ENCODE measurements at places on chromosomes 6 and 20.

GRCh38 chr20:43537921-43538877, 20.6 kb upstream of the SGK2 start:
- DNase-seq, result peak; percentile 50

- no peak for DNase-seq
These were observed 39.7 kb upstream of the PTCHD4 start for GRCh38 chr6:48150701-48151100.

DNA sequence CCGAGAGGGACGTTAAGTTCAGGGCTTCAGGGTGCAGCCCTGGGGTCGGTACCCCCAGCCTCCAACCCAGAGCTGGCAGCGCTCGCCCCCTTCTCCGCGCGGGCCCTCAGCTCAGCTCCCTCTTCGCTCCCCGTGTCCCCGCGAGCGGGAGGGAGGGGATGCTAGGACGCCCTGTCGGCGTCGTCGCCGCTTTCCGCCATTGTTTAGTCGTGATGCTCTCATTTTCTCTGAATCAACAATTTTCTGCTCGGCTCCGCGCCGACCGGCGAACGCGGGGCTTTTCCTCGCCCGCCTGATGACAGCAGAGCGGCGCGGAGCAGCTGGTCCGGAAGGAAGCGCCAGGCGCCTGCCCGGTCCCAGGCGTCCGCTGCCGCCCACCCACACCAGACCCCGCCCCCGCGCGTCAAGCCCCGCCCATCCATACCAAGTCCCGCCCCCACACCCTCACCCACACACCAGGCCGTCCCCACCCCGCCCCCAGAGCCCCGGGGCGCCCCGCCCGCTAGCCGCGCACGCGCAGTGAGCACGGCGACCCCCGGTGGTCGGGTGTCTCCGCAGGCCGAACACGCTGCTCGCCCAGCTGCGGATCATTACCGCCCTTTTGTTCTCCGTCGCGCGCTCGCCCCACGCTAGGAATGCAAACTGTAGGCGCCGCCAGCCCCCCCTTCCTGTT, 50.1 kb upstream of the SLC32A1 start:
- DNase-seq, result peak; percentile 85

DNA sequence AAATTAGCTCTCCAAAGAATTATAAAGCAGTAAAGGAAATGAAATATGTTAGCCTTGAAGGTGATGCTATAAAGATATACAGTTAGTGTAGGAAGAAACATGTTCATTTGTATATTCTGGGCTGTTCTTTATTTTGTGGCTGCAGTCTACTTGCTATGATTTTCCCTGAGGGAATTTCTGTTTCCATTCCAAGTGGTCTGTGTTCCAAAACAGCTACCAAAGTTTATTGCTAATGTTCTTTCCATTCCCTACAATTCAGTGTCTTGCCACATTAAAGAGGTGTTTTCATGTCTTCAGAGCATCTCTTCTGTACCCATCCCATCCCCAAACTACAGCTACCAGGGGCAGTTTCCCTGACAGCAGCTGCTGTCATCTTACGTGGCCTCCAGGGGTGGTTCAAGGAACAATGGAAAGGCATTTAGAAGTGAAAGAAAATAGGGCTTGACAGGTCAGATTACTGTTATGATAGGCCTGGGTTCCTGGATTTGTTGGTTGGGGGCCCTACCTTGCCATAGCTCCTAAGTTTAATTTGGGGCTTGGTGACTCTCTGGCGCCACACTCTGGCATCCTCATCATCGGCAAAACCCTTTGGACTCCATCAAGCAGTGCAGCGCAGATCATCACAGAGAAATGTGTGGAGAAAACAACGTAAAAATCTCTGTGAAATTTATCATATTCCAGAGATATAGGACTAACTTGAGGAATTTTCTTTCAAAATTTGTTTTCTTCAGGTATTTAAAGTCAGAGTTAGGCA, 33.8 kb upstream of the AIG1 start:
- no peak for DNase-seq

GRCh38 chr6:165845493-165845892, 182.5 kb upstream of the PDE10A start:
- no peak for DNase-seq

DNA sequence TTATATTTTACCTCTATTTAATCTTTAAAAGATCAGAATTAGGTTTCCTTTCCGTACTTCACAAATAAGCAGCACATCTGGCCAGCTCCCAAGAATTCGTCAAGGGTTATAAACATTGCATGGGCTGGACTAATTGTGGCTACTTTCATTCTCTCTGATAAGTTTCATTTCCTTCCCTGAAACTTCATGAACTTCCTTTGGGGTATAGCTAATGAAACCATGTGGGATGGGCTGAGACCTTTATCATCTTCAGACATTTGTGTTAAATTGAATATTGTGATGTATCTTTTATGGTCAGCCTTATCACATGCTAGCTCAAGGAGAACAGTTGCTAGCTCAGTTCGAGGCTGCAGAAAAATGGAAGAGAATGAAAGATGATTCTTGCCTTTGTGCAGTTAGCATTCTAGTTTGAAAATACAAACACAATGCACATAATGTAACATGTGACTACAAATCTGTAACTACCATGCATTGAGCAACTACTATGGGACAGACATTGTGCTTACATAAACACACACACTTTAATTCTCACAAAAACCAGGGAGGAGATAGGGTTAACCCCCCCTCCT, 1.7 kb upstream of the GMPR start:
- DNase-seq, result no peak

DNA sequence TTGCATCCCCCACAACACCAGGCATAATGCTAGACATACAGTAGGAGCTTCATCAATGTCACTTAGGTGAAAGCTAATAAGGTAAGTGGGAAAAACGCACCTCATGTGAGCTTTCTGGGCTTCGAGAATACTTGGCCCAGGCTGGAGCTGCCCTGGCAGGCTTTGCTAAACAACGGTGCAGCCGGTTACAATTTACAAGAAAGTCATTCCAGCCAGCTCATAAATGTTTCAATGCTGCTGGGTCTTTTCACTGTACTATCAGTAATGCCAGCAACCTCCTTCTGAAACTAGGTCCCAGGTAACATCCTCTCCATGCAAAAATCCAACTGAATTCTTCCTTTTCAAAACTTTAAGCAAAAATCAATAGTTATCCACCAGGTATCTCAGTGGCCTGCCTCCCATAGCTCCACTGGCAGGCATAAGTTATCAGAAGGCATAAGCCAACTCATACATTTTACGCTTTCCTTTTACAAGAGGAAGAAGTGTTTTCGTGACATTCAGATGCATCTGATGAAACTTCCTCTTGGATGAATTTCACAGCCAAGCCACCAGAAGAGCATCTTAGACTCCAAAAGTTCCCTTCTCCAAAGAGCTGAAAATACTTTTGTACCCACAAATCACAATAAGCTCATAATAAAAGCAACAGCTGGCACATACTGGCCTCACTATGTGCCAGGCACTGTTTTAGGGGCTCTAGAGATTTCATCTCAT, 56.3 kb downstream of the RTN4IP1 start:
- no peak for DNase-seq

GRCh38 chr6:167956983-167957492, 40.4 kb upstream of the KIF25 start:
- DNase-seq, result no peak

GRCh38 chr20:22560817-22561216, 23.6 kb downstream of the FOXA2 start:
- peak; percentile 94 for DNase-seq

- DNase-seq, result no peak
These were observed 464.2 kb downstream of the COL12A1 start for GRCh38 chr6:74741646-74742045.

DNA sequence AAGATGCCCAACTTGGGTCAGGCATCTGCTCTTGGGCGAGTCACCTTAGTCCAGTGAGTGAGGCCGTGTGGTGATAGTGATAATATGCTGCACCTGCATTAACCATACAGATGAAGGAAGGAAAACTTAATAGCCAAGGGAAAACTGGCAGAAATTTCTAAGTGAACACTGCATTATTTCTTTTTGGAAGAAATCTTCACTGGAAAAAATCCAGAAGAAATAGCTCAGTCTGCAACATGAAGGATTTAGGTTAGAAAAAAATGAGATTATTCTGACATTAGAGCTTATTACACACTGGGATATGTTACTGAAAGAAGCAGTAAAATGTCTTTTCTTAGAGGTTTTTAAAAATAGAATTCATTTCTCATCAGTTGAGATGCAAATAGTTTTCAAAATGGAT, 947.3 kb downstream of the KIF16B start:
- DNase-seq, result no peak

DNA sequence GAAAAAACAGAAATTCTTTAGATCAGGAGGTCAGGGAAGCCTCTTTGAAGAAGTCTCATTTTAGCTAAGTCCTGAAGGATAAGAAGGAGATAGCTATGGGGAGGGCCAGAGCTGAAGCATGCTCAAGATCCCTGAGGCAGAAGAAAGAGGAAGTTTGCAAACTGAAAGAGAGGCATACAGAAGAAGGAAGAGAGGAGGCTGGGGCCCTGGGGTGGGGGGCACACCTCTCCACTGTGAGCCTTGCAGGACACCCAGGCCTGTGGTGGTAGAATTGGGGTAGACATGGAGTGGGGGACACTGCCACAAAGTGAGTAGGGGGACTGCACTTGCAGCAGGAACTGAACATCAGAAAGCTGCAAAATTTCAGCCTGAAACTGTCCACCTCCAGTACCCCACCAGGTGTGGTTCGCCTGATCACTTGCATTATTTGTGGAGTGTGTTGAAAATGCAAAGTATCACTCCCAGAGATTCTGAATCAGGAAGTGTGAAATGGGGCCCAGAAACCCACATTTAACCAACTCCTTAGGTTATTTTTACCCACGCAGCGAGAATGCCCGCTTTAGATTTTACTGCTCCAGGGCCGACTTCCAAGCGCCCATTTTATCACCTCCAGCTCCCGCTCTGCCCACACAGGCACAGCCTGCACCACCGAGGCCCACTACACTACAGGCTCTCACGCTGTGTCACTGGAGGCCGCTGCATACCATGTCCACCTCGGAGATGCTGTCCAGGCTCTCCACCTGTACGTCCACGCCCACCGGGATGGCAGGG, 44.0 kb downstream of the GABRR2 start:
- no peak for DNase-seq

- DNase-seq, result no peak
These were observed 11.0 kb downstream of the RMND1 start for GRCh38 chr6:151440930-151441329.

GRCh38 chr20:8223091-8223870, 91.2 kb downstream of the PLCB1 start:
- no peak for DNase-seq

DNA sequence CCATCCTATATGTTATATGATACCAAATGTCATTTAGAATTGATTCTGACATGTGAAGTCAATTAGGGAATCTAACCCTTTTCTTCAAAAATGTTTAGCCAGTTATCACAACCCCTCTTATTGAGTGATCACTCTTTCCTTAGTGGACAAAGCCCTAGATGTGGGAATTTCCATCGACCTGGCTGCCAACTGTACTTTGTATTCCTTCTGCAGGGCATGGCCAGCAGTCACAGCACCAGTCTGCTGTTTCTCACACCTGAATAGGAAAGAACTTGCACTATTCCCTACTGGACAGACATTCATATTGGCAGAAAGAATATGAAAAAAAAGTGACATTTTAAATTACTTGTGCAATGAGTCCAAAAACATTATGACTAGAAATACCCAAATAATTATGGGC, 271.0 kb downstream of the PACRG start:
- DNase-seq, result no peak

DNA sequence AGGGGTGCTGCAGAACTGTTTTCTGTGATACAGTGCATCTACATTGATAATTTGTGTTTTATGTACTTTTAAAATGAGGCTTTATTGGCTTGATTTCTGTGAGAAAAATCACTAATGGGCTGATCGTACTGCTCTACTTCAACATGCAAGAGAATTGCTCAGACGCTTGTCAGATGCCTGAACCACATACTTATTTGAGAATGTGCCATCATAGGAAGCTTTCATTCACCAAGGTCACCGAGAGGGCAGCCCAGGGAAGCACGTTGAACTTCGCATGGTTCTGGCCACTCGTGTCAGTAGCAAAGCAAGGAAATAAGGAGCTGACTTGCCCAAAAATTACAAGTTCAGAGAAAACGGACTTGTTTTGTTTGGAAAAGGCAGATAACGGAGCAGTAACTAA, 168.5 kb upstream of the AKAP12 start:
- DNase-seq, result no peak

GRCh38 chr6:44028789-44029310, 98.4 kb downstream of the MRPL14 start:
- no peak for DNase-seq

GRCh38 chr20:46709459-46710152, at the start of gene SLC2A10:
SLC2A10 (plus strand) TSS chr20:46709649; CDS start chr20:46709737, 88 bp downstream.
- peak; percentile 74 for DNase-seq

DNA sequence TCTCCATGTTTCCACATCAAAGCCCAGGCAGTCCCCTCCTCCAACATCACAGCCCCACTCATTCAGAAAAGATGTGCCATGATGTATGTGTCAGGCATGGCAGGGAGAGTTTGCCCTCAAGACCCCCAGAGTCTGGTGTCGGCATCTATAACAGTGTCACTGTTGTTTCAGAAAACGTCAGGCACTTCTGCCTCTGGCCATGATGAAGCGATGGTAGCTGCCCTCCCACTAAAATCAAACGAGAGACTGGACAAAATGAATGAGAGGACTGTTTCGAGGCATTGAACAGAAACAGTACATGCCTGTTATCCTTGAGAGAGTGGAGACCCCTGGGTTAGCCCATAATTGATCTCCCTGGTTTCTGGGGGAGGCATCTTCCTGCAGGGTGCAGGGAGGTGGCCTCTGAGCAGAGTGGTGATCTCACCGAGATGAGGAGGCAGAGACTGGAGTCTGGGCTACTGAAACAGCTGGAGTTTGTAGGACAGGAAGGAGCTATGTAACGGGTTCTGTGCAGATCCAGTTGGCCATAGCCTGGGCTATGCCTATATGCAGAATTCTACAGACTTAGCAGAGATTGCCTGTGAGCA, 144.5 kb downstream of the SYCP2 start:
- DNase-seq, result no peak

DNA sequence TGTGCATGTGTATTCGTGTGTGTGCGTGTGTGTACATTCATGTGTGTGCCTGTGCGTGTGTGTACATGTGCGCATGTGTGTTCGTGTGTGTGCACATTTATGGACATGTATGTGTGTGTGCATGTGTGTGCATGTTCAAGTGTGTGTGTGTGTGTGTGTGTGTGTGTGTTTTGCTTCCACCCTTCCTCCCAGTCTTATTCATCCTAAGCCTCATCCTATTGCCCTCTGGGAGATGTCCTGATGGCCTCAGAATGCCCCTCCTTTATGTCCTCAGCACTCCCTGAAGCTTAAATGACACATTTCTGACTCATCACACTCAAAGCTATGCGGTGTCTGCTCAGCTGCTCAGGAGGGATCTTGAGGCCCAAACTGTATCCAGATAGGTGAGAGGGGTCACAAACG, 76.6 kb upstream of the CCDC167 start:
- DNase-seq, result no peak

GRCh38 chr6:147958683-147959082, 384.0 kb upstream of the SASH1 start:
- DNase-seq, result no peak

DNA sequence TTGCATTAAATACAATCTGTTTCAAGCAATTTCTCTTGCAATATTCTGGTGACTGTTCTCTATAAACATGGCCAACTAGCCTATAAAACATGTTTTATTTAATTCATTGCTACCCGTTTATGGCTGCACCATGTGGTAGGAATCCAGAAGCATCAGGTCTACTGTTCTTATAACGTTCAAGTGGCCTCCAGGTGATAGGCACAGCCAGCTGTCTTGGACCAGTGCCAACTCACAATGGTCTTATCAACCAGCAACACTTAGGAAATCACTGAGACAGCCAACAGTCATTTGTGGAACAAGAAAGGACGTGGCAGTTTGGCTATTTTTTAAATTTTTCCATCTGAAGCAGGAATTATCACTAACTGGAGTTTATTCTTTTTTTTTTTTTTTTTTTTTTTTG, 193.6 kb downstream of the NKAIN2 start:
- DNase-seq, result peak; percentile 94

GRCh38 chr6:4687989-4688947, 87.9 kb upstream of the CDYL start:
- DNase-seq, result no peak

Measured in NCI-H146 (cell line).